ENCODE measurements at places on chromosomes 2 and 18. TPM values are rescaled to one million over a fixed set of nuclear protein-coding genes. Genes with fewer than 3 reads are reported as not detected.

The ERFE gene
- not detected for total RNA-seq

The HOXD4 gene
- total RNA-seq, result not detected

The MTLN gene
- total RNA-seq, result 96.5 TPM

The SERPINB12 gene
- 78.9 TPM for total RNA-seq

The ASIC4 gene
- total RNA-seq, result not detected

The GPAT2 gene
- total RNA-seq, result 2.9 TPM

The C2orf15 gene
- total RNA-seq, result 4.6 TPM

The C2orf92 gene
- 45.7 TPM for total RNA-seq

The GALNT13 gene
- 0.97 TPM for total RNA-seq

The ALS2 gene
- 21.3 TPM for total RNA-seq

The CHST9 gene
- 0.26 TPM for total RNA-seq

Data from suprapubic skin (tissue), 4 donors.